ENCODE measurements at places on chromosomes 7 and 10.
A peak's percentile ranks its signal among the peaks of the same experiment; 100 is the strongest.

- DNase-seq = no peak
Observed at GRCh38 chr10:123428391-123428790, 237.8 kb upstream of the GPR26 start.

GRCh38 chr10:77034795-77035194, 602.8 kb downstream of the KCNMA1 start:
- DNase-seq = no peak

DNA sequence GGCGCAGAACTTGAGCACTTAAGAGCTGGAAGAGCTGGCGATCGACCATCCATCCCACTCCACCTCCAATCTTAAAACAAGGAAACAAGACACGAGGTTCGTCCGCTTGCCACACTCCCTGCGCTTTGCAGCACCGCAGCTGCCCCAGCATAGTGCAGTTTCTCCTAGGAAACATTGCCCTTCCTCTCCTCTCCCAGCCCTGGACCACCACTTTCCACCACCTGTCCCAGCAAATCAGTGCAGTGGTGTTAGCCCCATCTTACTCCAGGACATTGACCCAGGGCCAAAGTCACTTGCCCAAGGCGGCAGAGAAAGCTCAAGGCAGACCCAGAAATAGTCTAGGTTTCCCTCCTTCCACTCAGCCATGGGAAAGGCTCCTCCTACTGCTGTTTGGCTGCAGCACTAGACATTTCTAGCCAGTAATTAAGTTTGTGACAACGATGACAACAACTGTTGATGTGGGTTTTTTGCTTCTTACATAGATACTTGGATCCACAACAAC, 1.5 kb upstream of the PARD3 start:
- peak; percentile 65 for DNase-seq

DNA sequence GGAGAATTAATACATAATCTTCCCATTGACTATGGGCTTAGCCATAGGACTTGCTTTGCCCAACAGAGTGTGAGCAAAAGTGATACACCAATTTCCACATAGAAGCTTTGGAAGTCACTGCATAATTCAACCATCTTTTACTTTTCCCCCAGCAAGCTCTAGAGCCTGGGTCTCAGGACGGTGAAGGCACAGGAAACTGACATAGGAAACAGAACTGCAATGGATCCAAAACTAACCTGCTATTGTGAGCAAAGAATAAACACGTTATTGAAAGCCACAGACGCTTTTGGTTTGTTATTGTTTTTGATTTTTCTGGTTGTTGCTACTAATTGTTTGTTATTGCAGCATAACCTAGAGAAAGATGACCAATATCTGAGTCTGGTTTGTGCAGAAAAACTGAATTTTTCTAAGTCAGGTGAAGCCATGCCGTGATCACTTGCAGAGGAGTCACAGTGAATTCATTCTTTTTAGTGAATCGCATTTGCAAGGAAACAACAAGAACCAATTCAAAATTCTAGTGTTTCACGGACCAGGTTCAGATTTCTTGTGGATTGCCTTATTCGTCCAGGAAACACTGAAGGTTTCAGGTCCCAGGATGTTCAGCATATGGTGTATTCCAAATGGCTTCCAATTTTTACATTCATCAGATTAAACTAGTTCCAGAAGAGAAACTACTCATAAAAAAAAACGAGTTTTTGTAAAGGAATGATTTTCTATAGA, 52.8 kb downstream of the CUBN start:
- no peak for DNase-seq

DNA sequence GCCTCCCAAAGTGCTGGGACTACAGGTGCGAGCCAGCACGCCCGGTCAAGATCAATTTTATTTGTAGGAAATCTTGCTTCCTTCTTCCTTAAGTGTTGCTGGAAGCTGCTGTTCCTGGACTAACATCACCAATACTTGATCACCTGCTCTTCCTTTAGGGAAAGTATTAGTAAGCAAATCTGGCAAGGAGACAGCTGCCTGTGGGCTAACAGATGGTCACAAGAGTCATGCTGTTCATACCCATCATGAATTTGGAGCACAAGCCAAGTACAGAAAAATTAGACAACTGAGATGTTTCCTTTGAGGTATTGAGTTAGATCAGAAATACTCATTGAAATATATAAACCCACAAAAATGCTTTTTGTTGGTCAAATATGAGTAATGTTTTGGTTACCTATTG, 27.9 kb downstream of the BAIAP2L1 start:
- no peak for DNase-seq

DNA sequence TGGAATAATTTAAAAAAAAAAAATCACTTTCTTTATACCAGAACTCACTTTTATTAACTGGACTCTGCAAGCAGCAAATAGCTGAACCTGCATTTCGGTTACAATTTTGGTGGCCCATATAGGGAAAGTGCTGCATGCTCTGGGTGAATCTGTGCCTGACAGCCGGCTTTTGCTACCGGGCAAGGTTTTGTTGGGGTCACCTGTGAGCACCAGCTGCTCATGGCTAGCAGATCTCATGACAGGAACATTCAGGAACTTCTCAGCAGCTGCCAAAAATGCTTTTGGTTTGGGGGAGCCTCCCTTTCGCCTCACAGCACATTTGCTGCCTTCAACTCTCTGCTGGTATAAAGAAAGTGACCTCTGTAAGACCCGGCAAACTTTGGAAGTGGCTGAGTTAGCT, 13.2 kb upstream of the CREB3L2 start:
- DNase-seq = no peak

GRCh38 chr10:61023053-61023452, 79.1 kb upstream of the RHOBTB1 start:
- no peak for DNase-seq

DNA sequence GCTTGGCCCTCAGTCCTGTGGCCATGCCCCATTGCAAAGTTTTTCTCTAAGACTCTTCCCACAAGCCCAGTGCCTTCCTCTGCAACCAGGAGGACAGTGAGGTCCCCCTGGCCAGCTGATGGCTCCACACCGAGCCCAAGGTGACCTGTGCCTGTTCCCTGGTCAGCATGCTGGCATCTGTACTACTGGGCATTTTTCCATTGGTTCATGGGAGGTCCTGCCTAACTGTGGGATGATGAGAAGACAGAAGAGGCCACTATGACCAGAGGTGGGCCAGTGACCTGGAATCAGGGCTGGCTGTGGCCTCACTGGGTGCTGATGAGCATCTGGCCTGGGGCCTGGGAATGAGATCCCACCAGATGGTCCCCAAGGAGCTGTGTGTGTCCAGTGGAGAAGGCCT, 20.2 kb downstream of the CALML3 start:
- DNase-seq = no peak

- DNase-seq = no peak
Observed at GRCh38 chr7:99631295-99632109, 14.8 kb downstream of the ZSCAN25 start.

DNA sequence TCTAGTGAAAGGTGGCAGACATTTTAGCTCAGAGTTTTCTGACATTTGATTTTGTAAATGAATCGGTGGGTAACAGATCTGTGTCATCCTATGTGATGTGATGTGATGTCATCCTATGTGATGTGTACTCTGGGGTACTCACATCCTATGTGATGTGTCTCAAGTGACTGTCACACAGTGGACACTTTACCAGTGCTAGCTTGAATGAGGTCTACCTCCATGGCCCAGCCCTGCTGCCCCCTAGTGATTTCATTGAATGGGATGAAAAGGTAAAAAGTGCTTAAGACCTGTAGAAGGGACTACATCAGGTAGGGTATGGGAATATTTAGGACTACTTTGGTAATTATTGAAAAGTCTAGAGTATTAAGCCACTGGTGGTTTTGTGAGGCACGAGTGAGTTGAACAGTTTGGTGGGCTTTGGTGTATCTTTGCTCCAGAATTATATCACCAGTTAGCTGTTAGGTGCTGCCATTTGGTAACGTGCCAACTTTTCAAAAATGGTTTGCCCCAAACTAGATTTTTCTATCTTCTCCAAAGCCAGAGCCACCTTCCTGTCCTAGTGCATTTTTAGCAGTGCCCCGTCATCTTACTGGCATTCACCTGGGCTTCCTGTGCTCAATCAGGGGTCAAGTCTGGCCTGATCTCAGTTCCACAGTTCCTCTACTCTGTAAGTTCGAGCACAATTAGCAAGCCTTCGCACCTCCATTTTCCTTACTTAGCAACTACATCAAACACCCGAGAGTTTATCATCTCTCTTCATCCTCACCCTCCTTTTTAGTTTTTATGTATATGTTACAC, 9.7 kb downstream of the EIF4H start:
- no peak for DNase-seq

DNA sequence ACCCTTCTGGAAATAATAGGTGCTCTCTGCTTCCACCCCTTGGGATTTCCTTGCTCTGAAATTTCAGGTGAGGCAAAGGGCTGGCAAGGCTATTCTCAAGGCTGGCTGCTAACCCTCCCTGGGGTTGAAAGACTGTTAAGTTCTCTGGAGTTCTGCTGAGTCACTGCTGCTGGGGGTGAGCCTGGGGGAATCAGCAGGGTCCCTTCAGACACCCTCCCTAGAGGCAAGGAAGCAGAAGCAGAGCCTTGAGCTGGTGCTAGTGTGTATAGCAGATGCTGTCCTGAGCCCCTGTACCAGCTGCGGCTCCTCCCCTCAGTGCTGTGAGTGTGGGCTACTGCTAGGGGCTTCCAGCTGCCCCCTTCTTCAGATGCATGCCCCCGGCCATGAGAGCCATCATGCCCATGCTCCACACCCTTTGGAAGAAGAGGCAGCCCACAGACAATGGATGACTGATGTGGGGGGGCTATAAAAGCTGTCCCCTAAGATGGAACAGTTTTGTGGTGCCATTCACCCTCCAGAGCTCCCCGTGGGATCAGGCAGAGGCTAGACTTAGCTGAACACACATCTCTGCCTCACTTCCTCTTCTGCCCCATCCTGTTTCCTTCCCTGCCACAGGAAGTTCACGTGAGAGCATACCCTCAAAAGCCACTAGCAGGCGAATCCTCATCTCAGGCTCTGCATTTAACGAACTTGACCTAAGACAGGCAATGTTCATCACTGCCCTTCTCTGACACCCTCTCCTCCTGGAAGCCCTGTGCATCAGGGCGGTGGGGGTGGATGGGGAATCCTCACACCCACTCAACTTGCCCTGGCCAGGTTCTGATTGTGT, 91.8 kb downstream of the SH3PXD2A start:
- peak; percentile 25 for DNase-seq

- DNase-seq = no peak
Observed at GRCh38 chr7:139118805-139119485, 9.4 kb upstream of the ZC3HAV1 start.

DNA sequence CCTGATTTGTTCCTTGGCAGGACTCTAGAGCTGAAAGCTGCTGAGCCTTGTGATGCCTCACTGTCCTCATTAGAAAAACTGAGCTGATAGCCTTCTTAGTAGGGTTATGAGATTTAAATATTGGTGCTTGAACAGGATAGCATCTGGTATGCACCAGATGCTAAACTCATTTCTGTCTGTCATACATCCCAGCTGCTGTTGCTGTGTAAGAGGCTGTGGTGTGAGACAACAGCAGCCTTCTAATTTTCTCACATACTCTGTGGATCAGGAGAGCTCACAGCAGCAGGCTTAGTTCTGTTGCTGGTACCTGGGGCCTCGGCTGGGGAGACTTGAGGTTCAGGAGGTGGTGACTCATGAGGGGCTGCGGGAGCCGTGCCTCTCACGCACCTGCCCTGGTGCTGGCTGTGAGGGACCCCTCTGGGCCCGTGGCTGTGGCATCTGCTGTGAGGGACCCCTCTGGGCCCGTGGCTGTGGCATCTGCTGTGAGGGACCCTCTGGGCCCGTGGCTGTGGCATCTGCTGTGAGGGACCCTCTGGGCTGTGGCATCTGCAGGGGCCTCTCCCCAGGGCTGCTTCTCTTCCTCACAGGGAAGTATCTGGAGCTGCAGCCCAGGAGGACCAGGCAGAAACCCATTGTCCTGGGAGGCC, 12.5 kb downstream of the DYNC2I1 start:
- DNase-seq = no peak

GRCh38 chr10:72846238-72846637, 47.3 kb upstream of the OIT3 start:
- DNase-seq = peak; percentile 7

GRCh38 chr7:112495810-112496462, 15.1 kb downstream of the LSMEM1 start:
- DNase-seq = peak; percentile 80

GRCh38 chr10:16788125-16788524, 29.1 kb downstream of the RSU1 start:
- DNase-seq = no peak

DNA sequence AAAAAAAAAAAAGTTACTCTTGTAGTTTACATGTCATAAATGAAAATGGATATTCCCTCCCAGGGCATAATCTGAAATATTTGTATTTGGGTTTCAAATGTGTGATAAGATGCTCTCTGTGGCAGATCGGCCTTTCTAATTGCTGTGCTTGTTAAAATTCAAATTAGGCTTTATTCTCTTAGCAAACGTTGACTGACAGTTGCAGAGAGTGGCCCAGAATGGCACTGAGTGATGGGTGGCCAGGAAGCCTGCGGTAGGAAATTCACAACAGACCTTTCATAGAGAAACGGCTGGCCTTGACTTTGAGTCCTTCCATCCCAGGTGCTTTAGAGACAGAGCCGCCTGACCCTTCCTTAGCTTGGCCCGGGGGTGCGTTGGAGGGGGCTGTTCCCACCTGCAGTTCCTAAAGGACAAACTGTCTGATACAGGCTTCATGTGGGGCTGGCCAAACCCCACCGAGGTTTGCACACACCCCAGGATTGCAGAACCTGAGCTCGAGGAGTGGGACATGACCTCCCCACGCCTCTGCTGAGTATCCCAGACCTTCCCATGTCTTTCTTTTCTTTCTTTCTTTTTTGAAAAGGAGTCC, 152.7 kb downstream of the CUX1 start:
- DNase-seq = no peak

GRCh38 chr10:73887294-73888039, 13.1 kb upstream of the CAMK2G start:
- DNase-seq = peak; percentile 97

GRCh38 chr7:18320971-18321567, 174.5 kb upstream of the HDAC9 start:
- peak; percentile 74 for DNase-seq

DNA sequence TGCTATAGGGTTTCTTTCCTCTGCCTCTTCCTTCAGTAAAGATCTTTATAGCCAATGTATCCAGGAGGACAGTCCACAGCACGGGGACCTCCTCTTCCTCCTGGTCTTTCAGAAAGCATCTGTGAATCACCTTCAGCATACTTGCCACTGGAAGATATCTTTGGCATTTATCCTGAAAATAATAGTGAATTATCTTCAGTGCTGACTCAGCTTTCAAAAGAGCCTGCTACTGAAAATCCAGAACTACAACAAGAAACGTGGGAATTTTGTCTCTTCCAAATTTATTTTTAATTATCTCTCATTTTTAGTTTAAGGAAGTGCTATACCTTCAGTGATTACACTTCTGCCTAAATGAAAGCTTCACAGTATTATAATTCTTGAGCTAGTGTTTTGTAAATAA, 7.6 kb upstream of the UNC5B start:
- no peak for DNase-seq

DNA sequence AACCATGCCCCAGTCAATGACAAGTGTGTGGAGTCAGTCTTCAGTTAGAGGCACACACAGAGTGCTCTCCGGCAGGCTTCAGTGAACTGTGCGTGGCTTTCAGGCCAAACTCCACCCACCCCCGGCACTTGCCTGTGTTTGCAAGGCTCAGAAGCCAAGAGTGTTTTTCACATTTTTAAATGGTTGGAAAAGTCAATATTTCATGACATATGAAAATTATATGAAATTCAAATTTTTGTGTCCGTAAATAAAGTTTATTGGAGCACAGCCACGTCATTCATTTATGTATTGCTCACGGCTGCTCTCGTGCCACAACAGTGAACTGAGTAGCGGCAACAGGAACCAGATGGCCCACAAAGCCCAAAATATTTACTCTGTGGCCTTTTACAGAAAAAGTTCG, 104.7 kb downstream of the SFMBT2 start:
- DNase-seq = no peak

- DNase-seq = no peak
Observed at GRCh38 chr10:2908851-2909630, 158.3 kb upstream of the PFKP start.

All from adipocyte (in vitro differentiated cells).